A549 treated with GW870086 at 1 μM for 4 hours (cell line): ENCODE measurements at places on chromosomes 3 and 15. TPM values are rescaled to one million over a fixed set of nuclear protein-coding genes. Genes with fewer than 3 reads are reported as not detected.

The PAQR9 gene
- 2.8 to 3.5 TPM (median 3.1 TPM) in 5 replicates for total RNA-seq

The FBXL22 gene
- 0.09 to 0.33 TPM (median 0.17 TPM) in 5 replicates for total RNA-seq

The ELP6 gene
- 24.7 to 27.1 TPM (median 26.0 TPM) in 5 replicates for total RNA-seq

The MRAS gene
- total RNA-seq, result 7.1 to 11.4 TPM (median 9.2 TPM) in 5 replicates

The FOXB1 gene
- total RNA-seq, result not detected in 5 replicates
